Activated CD4-positive, alpha-beta T cell treated with anti-CD3 and anti-CD28 coated beads for 4 hours (primary cell): ENCODE measurements at places on chromosomes 5 and 9.

GRCh38 chr5:150514708-150515211 is 6.8 kb downstream of the NDST1 start:
- DNase-seq: no peak

DNA sequence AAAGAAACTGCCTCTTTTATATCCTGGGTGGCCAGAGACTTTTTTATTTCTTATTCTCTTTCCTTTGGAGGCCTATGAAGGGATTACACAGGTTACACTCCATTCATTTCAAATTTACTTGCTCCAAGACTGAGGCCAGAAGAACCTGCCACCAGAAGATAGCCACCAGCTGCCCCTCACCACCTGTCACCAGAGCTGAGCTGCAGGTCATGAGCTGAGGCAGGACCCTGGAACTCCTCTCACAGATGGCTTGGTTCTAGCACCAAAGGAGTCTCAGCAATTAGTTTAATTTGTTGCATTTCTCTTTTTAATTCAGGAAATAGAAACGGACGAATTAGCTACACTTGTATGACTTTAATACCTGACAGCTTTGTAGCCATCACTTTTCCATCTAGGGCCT is 313.9 kb downstream of the SPOCK1 start:
- no peak for DNase-seq

- no peak for DNase-seq
Measured at GRCh38 chr5:143063175-143063970, 293.2 kb downstream of the ARHGAP26 start.

DNA sequence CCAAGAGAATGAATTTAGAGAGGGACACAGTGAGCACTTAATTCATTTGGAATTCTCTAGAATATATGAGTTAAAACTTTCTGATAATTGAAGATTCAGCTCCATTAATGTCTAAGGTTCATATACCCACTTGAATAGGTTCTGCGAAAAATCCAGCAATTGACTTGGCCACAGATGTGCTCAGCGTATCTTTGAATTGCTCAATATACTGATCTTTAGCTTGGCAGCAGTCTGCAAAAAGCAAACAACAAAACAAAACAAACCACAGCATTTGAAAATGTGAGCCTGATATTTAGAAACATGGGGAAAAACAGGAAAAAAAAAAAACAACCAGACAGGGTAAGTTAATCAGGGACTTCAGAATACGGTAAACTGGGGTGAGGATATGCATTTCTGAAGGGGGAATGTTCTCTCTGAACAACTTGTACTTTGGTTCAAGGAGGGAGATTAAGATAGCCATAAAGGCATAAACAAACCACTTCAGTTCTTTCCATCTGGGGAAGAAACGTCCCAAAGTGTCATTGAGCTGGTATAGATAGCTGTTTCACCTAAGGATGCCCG is 21.4 kb downstream of the AGXT2 start:
- no peak for DNase-seq

- no peak for DNase-seq
Measured at GRCh38 chr9:98427491-98427890, 172.0 kb upstream of the TBC1D2 start.

DNA sequence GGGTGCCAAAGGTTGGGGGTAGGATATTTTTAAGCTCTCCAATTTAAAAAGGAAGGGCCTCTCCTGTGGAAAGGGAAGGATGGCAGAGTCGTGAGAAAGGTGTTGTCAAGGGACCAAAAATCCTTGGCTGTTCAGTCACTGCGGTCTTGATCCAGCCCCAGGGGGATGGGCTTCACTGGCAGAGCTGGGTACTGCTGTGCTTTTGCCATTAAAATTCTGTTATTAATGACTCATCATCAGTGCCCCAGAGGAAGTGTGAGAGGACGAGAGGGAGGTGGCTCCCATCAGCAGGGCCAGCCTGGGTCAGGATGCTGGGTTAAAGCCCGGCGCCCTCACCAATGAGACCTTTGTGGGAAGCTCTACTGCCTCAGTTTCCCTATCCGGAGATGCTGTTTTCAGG is 16.7 kb downstream of the PCDH12 start:
- DNase-seq: no peak

DNA sequence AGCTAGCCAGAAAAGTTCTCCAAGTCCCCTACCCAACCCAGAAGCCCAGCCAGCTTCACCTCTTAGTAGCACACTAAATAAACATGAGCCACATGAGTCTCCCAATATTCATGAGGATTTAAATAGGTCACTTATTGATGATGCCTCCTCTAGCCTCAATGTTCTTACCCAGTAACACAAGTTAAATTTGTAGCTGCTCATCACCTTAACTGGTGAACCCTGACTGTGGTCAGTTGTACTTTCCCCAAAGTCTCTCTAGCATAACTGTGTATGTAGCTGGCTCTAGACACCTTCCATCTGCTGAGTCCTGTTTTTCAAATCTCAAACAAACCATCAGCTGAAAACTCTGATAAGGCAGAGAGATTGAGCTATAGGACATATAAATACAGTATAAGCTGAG is 100.3 kb upstream of the ELAVL2 start:
- no peak for DNase-seq

DNA sequence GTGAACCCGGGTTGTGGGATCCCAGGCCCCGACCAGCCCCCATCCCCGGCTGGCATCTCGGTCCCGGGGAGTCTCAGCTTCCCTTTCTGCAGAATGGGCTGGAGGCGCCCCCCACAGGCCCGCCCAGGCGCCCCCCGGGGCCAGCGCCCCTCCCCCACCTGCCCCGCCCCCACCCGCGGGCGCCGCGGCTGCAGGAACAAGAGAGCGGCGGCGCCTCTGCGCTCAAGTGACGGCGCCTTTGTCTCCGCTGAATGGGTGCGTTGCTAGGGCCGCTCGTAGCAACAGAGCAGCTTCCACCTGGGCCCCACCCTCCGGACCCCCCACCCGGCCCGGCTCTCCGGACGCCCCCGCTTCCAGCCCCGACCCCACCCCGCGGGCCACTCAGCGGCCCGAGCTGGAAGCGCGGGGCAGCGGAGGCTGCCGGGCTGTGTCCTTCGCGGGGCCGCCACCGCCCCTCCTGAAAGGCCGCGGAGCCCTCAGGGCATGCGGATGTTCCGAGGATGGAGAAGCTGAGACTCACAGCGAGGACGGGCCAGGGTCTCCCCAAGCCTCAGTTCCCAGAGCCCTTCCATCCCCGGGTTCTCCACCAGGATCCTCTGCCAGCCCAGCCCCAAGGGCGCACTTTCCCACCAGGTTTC is 27.5 kb downstream of the ADGRD2 start:
- DNase-seq: no peak

- DNase-seq: no peak
Measured at GRCh38 chr5:2370626-2371418, 380.7 kb downstream of the IRX2 start.

- DNase-seq: no peak
Measured at GRCh38 chr5:19988457-19988856, 457 bp upstream of the CDH18 start.

DNA sequence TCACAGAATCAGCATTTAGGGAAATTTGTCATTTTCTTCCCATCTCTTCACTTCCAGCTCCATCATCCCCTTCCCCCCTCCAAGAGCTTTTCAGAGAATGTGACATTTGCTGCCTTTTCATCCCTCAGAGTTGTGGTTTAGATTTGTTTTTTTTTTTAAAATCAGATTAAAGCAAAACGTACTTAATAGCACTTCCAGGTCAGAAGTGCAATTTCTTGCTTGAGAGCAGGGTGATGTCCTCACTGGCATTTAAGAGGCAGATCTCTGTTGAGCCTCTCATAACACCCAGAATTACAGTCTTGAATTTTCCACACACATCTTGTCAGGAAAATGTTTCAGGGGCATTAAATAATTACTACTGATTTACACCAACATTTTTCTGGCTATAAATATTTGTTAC is 236.8 kb upstream of the VLDLR start:
- DNase-seq: no peak

DNA sequence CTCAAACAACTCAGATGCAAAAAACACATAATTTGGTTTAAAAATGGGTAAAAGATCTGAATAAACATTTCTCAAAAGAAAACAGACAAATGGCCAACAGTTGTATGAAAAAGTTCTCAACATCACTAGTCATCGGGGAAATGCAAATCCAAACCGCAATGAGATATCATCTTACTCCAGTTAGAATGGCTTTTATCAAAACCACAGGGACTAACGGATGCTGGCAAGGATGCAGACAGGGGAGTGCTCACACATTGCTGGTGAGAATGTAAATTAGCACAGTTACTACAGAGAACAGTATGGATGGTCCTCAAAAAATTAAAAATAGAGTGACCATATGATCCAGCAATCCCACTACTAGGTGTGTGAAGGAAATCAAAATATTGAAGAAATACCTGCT is 589.1 kb upstream of the ADAMTS16 start:
- no peak for DNase-seq

DNA sequence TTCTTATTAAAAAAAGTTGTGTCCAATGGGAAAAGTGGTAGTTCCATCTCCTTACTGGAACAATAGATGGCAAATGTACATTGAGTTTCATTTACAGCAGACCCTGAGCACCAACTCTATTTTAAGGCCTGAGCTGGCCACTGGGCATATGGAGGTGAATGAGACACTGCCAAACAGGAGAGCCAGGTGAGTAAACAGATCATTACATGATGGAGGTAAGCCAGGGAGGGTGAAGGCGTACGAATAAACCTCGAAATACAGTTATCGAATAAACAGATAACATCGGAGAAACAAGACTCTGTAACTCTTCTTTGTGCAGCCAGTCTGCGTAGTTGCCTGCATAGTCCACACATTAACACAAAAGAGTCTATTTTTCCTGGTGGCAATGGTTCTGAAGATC is 446.4 kb upstream of the KLF4 start:
- no peak for DNase-seq

GRCh38 chr5:61076626-61077025 is 85.6 kb downstream of the SMIM15 start:
- no peak for DNase-seq

GRCh38 chr5:103502662-103503061 is 59.9 kb downstream of the NUDT12 start:
- no peak for DNase-seq

DNA sequence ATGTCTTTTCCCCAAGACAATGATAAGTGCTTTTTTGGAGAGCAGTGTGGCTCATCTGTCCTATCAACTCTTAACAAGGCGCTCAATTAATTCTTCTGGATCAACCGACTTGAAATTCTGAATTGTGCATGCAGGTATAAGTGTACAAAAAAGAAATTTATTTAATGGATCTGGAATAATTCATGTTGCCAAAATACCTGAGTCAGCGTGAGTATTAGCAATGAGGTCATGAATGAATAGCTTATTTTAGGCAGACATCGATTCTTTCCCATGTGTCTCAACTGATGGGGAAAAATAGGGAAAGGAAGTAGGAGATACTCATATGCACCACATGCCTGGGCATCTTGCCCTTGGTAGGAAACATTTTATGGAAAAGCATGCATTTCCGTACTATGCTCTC is 68.0 kb downstream of the C6 start:
- DNase-seq: no peak

- DNase-seq: no peak
Measured at GRCh38 chr5:176948458-176948857, 49.3 kb upstream of the HK3 start.

GRCh38 chr5:172009536-172010270 is 3.3 kb upstream of the FBXW11 start:
- DNase-seq: no peak

- no peak for DNase-seq
Measured at GRCh38 chr5:10645146-10645545, 81.3 kb downstream of the ANKRD33B start.

GRCh38 chr9:98896632-98897031 is 47.1 kb upstream of the COL15A1 start:
- DNase-seq: no peak

DNA sequence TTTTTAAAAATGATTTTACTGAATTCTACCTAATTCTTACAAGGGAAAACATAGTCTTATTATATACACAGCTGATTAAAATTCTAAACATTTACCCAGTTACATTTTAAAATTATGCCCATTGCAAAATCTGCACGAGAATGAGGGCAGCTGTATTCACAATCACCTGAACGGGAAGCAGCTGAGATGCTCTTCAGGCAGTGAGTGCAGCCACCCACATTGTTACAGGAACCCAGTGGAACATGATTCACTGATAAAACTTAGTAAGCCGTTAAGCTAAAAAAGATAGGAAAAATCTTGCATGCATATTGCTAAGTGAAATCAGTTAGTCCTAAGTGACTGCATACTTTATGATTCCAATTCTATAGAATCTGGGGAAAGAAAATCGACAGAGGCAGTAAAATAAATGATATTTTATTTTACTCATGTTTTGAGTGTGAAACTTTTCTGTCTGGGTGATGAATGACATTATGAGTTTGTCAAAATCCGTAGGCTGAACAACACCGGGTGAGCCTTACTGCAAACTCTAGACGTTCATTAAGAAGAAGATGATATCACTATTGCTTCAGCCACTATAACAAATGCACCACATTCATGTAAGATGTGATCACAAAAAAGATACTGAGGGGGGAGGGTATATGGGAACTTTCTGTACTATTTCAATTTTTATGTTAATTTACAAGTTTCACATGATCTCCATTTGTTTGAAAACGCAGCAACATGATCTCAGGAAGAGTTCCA is 39.1 kb upstream of the FLT4 start:
- peak; percentile 17 for DNase-seq

DNA sequence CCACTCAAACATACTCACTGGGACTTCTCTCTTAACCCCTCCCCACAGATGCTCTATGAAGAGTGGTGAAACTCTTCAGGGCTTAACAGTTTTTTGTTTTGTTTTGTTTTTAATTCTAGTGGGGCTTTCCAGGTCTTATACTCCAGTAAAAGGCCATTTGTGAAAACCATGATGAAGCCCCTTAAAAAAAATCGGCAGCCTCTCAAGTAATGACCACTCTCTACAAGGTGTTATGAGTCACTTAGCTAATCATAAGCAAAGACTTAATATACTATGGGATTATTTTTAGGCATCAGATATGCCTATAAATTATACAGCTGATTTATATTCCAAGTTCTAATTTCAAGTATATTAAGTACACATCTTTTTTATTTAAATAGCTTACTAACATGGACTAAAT is 607.9 kb downstream of the RAB3C start:
- DNase-seq: no peak

GRCh38 chr5:170860818-170861666 is 776 bp upstream of the RANBP17 start:
- no peak for DNase-seq

DNA sequence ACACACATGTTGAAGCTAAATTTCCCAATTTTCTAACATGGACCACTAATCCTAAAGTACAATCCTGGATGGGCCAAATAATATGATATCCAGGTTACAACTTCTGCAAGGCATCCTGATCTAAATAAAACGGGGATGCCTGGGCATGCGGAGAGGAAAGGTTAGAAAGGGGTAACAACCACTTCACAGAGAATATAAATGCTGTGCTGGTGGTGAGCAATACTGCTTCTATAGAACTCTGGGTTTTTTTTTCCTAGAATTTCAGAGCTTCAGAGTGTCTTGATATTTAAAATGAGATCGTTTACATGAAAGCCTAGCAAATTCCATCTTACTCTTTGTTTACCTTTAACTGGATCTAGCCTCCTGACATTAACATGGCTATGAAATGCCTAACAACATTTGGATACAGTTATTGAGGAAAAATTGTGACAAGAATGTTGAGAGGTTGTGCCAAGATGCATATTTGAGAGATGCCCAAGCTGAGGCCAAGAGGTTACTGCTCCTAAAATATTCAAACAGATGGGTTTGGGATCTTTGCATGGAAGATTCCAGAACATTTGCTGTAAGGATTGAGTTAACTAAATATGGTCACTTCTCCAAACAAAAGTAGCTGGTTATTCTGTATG is 22.4 kb downstream of the TNFAIP8 start:
- no peak for DNase-seq

GRCh38 chr5:114123654-114124053 is 238.2 kb upstream of the KCNN2 start:
- DNase-seq: no peak
